ENCODE measurements at places on chromosomes 7 and 10. TPM values are rescaled to one million over a fixed set of nuclear protein-coding genes. Genes with fewer than 3 reads are reported as not detected.

The OR6V1 gene
- total RNA-seq: not detected

The HOXA5 gene
- total RNA-seq: 5.5 TPM

The TMEM72 gene
- not detected for total RNA-seq

The SPACDR gene
- not detected for total RNA-seq

The SPDYE9 gene
- not detected for total RNA-seq

The NEURL1 gene
- total RNA-seq: not detected

The RAB19 gene
- total RNA-seq: not detected

The AS3MT gene
- 4.0 TPM for total RNA-seq

The MBL2 gene
- total RNA-seq: not detected

The SFRP5 gene
- total RNA-seq: 1.5 TPM

The CEP41 gene
- total RNA-seq: 3.4 TPM

Data from subcutaneous adipose tissue (tissue), 4 donors.